Stimulated activated naive CD4-positive, alpha-beta T cell (primary cell): ENCODE measurements at places on chromosomes 6 and 20.

DNA sequence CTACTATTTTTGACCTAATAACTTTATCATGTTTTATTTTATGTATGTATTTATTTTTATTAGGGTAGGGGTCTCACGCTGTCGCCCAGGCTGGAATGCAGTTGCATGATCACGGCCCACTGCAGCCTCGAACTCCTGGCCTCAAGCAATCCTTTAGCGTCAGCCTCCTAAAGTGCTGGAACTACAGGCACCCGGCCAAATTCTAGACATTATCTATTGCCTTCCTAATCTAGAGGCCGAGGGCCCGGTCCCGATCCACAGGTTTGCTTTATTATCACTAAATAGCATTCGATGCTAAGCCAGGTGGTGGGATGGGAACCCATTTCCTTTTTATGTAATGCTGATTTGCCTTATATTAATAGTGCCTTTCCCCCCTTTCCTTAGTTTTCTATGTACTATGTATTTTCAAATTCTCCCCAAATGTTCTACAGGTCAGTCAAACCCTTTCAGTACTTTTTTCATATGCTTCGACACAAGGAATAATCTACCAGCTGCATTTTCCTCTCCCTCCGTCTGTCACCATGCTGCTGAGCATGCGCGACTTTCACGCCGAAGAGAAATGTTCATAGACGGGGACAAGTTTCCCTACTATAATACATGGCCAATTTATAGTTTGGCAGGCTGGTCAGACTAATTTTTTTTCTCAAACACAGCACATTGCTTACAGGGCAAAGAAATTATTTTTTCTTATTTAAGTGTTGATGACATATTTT is 6.4 kb downstream of the SERPINB6 start:
- DNase-seq, result no peak

- no peak for DNase-seq
Measured at GRCh38 chr6:169084067-169084466, 169.6 kb downstream of the THBS2 start.

- DNase-seq, result no peak
Measured at GRCh38 chr6:12482386-12483375, 192.5 kb downstream of the EDN1 start.

DNA sequence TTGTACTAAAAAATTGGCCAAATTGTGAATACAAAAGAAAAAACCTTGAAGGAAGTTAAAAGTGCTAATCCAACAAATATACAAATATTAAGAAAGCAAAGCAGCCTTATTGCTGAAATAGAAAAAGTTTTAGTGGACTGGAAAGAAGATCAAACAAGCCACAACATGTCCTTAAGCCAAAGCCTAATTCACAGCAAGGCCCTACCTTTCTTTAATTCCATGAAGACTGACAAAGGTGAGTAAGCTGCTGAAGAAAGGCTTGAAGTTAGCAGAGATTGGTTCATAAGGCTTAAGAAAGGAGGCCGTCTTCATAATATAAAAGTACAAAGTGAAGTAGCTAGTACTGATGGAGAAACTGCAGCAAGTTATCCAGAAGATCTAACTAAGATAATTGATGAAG is 53.5 kb downstream of the TINAG start:
- no peak for DNase-seq

DNA sequence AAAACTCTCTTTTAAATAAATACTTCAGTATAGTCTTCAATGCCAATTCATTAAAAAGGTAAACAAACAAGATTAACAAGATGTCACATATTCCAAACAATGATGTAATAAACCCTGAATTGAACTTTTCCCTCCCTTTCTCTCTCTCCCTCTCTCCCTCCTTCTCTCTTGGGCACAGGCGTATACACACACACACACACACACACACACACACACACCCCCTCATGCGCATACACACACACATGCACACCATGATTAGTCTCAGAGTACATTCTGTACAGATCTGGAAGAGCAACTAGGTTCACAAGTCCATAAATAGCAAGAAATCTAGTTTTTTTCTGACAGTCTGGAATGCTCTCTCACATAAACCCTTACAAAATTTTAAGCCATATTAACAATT is 128.3 kb downstream of the DST start:
- DNase-seq, result no peak

DNA sequence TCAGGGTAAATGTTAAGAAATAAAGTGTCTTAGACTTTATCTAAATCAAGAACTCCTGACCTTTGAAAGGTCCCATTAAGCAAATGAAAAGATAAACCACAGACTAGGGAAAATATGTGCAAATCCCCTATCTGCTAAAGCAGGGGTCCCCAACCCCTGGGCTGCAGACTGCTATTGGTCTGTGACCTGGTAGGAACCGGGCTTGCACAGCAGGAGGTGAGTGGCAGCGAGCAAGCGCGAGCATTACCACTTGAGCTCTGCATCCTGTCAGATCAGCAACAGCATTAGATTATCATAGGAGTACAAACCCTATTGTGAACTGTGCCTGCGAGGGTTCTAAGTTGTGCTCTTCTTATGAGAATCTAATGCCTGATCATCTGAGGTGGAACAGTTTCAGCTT is 42.4 kb downstream of the LCA5 start:
- no peak for DNase-seq
